ENCODE measurements at places on chromosomes 7 and 10. TPM values are rescaled to one million over a fixed set of nuclear protein-coding genes. Genes with fewer than 3 reads are reported as not detected.

Gene CALCR
- not detected for total RNA-seq

Gene PTPN20
- total RNA-seq, result 8.5 TPM

Gene SPDYE8
- total RNA-seq, result not detected

Gene NFE2L3
- total RNA-seq, result 3.0 TPM

Gene GATA3
- total RNA-seq, result 20.8 TPM

Gene ZFYVE27
- 33.5 TPM for total RNA-seq

Gene NANOS1
- total RNA-seq, result 2.3 TPM

Gene ZNF783
- 17.3 TPM for total RNA-seq

Gene WDR86
- 19.5 TPM for total RNA-seq

Gene RFC2
- 18.6 TPM for total RNA-seq

Gene AMZ1
- not detected for total RNA-seq

DNA sequence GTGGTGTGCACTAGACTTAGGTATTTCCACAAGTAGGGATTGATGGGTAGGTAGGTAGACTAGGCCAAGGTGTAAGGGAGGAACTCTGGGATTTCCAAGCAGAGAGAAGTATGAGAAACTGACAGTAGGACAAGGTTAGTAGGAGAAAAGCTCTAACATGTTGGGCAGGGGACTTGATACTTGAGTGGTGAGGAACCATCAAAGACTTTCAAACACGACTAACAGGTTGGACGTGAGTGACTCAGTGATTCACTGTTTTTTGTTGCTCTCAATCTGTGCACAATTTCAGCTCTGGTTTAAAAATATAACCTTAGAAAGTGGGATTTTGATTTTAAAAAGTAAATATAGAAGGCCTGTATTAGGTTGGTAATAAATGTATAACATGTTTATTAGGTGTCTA is 44.4 kb downstream of the KLHDC10 start:
- DNase-seq, result peak; percentile 47

GRCh38 chr10:31769564-31769963 is 159.1 kb downstream of the ARHGAP12 start:
- DNase-seq, result peak; percentile 74

- DNase-seq, result no peak
Observed at GRCh38 chr10:91126471-91126870, 94.0 kb upstream of the PCGF5 start.

- DNase-seq, result no peak
Observed at GRCh38 chr7:136074843-136075242, 97.7 kb upstream of the MTPN start.

GRCh38 chr7:82209179-82209747 is 234.3 kb downstream of the CACNA2D1 start:
- DNase-seq, result no peak

DNA sequence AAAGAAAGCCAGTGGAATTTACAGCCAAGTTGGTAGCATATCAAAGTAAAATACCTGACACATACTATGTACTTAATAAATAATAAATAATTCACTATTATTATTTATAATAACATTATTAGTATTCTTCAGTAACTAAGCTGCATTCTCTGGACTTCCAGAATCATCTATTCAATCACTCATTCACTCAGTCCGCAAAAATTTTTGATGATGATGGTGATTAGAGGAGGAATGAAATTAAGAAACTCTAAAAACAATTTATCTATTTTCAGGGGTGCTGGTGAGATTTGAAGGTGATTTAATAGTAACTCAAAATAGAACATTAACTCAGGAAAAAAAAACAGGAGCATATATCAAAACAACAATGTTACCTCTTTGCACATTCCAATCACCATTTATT is 3.2 kb upstream of the LIPN start:
- DNase-seq, result no peak

- DNase-seq, result peak; percentile 58
Observed at GRCh38 chr7:73718905-73719805, at the start of gene STX1A. TSS of gene STX1A (minus strand) at chr7:73719669. CDS start at chr7:73719631, 38 bp downstream.

DNA sequence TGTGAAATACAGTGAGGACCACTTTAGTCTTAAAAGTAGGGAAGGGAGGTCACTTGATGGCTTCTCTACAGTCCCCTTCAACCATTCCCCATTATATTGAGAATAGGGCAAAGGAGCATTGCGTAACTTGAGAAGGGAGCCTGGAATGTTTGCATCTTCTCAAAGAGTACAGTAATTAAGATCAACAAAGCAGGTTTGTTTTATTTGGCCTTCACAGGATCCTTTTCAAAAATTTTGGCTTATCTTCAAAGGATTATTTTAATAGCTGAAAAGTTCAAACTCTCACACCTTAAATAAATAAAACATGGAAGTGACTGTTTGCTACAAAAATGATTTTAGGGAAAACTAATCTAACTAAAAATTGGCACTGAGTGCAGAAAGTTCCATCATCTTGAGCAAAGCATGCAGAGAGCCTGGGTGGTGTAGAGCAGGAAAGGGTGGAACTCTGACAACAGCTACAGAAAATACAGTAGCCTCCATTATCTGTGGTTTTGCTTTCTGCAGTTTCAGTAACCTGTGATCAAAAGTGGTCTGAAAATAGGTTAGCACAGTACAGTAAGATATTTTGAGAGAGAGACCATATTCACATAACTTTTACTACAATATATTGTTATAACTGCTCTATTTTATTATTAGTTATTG is 214.0 kb downstream of the MDFIC start:
- peak; percentile 1 for DNase-seq

DNA sequence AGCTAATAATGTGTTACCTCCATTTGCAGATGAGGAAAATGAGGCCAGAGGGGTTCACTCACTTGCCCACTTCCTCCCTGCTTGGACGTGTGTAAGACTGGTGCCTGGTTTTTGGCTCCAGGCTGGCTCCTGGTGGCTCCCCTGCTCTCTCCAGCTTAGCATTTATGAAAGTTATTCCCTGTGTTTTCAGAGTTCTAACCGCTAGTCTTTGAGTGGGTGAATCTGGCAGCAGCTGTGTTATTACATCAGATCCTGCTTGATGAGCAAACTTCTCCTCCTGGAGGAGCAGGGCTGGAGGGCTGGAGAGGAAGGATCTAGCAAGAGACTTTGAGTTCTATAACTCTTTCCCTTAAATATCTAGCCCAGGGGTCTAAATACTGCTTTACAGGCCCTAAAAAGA is 80.9 kb upstream of the AGBL3 start:
- DNase-seq, result peak; percentile 82

- DNase-seq, result peak; percentile 72
Observed at GRCh38 chr10:70052462-70053217, at the start of gene MACROH2A2. TSS of gene MACROH2A2 (plus strand) at chr10:70052846. CDS start at chr10:70075659, 22,813 bp downstream.

GRCh38 chr7:102044984-102045673 is 227.7 kb downstream of the CUX1 start:
- DNase-seq, result no peak

GRCh38 chr10:1733720-1734119 is 3.6 kb downstream of the ADARB2 start:
- DNase-seq, result no peak

- no peak for DNase-seq
Observed at GRCh38 chr7:157713591-157713990, 376.8 kb downstream of the DNAJB6 start.

DNA sequence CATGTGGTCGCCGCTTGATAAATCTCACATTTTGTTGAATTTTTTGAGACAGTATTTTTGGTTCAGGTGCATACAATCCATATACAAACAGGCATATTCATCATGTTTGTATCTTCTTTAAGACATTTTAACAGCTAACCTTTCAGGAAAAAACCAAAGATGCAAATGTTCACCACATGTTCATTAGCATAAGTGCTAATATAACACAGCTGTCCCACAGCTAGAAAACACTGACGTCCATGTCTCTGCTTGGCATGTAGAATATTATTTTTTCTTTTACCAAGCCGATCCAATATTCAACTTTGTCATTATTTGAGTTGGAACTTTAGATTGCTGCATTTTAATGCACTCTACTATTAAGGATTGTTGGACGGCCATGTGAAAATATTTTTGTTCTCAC is 31.2 kb downstream of the BMPER start:
- no peak for DNase-seq

GRCh38 chr7:115789901-115790300 is 240.7 kb downstream of the TFEC start:
- DNase-seq, result no peak

DNA sequence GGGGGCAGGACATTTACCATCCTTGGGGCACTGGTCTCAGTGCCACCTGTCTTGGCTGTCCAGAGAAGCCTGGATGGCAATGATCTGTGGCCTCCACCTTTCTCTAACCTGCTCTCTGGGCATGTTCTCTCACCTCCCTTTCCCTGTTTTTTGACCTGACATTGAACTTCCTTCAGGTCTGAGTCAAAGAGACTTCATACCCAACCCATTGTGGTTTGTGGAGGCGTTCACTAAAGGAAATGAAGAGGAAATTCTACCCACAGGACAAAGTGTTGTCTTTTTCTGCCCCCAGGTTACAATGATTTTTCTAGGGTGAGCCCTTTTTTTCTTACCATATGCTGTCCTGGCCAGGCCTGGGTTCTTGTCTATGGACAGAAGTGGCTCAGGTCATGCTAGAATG is 76.6 kb downstream of the CYP26A1 start:
- peak; percentile 92 for DNase-seq

DNA sequence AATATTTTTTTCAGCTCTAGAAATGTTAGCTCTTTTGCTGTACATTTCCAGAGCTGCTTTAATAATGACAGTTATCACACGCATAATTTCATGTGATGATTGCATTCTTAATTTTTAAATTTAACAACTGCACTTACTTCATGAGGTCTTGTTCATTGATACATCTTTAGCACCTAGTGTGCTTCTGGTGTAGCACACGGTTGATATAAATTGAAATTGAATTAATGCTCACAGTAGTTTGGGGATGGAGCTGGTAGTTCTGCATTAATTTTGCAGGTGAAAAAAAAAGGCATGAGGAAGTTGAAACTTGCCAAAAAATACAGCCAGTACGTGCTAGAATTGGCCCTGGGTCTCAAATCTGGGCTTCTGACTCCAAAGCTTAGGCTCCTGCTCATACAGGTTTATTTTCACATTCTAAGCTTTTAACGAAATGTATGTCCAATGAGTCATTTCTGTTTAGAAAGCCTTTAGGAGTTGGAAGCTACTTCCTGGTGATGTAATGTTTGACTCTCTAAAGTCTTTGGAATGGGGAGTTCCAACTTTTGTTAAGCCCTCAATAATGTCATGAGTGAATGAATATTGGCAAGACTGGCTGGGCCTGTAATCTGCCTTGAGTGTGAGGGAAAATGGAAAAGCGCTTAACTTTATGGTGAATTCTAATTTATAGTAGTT is 62.5 kb downstream of the DAGLB start:
- DNase-seq, result peak; percentile 97

DNA sequence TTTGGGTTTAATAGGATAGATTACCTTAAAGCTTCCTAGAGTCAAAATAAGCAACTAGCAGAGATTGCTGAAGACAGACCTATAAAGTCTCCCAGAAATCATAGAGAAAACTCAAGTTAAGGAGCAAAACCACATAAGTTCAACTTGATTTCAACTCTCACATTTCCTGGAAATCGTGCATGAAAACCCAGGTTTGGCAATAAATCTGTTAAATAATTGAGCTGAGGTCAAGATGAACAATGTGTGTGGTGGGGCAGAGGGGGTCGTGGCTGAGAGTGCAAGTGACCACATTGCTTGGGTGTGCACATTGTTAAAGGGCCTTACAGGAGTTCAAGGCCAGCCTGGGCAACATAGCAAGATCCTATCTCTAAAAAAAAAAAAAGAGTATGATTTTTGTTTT is 636.5 kb downstream of the GALNT17 start:
- DNase-seq, result no peak

GRCh38 chr7:2065528-2065927 is 167.2 kb downstream of the MAD1L1 start:
- DNase-seq, result no peak

- DNase-seq, result no peak
Observed at GRCh38 chr10:70843333-70843732, 27.6 kb downstream of the SGPL1 start.

DNA sequence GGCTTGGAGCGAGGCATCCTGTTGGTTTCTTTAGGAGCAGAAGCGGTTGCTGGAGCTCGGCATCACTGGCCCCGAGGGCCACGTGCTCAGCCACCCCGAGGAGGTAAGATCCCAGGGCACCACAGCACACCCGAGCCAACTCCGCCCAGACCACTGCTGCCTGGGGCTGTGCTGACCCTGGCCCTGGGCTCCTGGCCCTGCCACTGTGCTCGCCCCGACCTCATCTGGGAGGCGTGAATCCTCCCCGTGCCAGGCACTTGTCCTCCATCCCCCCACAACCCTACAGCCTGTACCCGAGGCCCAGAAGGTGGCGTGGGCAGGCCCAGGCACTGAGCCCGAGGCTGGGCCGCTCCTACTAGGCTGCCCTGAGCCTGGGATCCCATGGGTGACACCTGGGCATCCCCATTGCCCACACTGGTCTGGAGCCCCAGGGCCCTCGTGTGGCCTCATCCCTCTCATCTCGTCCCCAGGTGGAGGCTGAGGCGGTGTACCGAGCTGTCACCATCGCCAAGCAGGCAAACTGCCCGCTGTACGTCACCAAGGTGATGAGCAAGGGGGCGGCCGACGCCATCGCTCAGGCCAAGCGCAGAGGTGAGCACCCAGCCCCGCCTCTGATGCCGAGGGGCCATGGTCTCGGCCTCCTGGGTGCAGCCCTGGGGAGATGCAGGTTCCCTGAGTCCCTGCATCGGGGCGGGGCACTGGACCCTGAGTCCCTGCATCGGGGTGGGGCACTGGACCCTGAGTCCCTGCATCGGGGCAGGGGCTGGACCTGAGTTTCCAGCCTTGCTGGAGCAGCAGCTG is 11.8 kb downstream of the DPYSL4 start:
- DNase-seq, result no peak

DNA sequence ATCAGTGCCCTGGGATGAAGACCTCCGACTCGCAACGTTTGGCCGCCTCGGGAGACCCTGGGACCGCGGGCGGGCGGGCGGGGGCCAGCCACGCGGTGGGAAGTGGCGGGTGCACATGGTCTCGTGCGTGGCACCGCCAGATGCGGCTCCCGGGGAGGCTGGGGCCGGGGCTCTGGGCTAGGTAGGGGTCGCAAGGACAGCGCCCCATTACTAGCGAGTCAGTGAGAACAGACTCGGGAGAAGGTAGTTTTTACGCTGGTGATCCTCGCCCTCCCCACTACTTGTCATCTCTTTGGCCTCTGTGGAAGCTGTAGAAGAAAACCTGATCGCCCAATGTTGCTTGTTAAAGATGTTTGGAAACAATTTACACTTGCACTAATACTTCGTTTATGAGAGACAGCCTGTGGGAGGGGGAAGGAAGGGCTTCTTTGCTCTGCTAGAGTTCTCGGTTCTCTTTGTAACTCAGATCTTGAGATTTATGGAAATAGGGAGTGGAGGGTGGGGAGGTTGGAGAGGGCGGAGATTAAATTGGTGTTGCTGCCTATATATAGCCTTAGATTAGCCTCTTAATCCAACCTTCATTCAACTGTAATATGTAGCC is 591 bp downstream of the BZW2 start:
- peak; percentile 25 for DNase-seq

- DNase-seq, result peak; percentile 22
Observed at GRCh38 chr7:6558837-6559236, 7.6 kb upstream of the GRID2IP start.

GRCh38 chr10:93383562-93383981 is 98.6 kb downstream of the MYOF start:
- peak; percentile 65 for DNase-seq

Measured in mammary epithelial cell (primary cell).